Retinal pigment epithelial cell (primary cell): ENCODE measurements at places on chromosomes 4 and X.
A peak's percentile ranks its signal among the peaks of the same experiment; 100 is the strongest.

DNA sequence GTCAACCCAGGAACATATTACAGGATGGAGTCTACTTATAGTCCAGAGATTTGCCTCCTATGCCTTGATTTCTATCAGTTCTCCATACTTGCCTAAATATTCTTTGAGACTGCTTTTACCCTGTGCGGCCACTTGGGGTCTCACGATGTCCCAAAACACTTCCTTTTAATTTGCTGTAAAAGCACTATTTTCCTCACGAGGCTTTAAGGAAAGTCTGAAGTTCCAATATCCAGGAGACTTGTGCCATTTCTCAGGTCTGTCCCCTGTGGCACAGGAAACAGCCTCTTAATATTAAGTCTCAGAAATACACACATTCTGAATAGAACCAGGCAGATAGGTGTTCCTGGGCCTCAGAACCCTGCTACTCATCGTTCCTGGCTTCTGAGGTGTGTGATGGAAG, 142.9 kb downstream of the TMEM164 start:
- peak; percentile 7 for DNase-seq

DNA sequence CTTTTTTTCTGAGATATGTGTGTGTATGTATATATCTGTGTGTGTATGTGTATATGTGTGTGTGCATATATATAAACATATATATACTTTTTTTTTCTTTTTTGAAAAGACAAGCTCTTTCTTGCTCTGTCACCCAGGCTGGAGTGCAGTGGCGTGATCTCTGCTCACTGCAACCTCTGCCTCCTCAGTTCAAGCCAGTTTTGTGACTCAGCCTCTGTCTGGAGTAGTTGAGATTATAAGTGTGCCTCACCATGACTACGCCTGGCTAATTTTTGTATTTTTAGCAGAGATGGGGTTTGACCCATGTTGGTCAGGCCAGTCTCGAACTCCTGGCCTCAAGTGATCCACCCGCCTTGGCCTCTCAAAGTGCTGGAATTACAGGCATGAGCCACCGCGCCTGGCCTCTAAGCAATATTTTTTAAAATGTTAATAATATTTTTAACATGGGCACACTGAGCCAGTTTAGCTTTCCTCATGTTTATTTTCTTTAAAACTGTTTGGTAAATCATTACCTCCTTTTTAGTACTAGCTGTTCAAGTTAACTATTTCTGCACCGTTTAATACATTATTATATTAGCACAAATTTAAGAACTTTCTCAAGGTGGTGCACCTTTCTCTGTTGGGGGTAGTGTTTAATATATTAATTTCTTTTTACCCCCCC, 33.3 kb downstream of the BBS12 start:
- DNase-seq, result no peak

DNA sequence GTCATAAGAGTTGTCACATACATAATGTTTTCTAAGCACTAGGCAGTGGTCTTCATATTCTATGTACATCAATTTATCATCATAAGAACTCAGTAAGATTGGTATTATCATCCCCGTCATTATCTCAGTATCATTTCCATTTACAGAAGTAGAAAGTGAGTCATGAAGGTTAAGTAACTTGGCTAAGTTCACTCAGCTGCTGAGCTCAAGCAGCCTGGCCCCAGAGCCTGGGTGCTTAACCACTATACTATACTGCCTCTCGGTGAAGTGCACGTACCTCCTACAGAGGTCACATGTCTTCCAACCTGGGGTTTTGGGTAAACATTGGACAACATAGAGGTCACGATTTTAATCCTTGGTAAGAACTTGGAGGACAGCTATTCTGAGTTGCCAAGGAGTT, 161.5 kb upstream of the GATB start:
- no peak for DNase-seq

- DNase-seq, result no peak
These were observed 8.8 kb downstream of the MANBA start for GRCh38 chr4:102751941-102752340.

DNA sequence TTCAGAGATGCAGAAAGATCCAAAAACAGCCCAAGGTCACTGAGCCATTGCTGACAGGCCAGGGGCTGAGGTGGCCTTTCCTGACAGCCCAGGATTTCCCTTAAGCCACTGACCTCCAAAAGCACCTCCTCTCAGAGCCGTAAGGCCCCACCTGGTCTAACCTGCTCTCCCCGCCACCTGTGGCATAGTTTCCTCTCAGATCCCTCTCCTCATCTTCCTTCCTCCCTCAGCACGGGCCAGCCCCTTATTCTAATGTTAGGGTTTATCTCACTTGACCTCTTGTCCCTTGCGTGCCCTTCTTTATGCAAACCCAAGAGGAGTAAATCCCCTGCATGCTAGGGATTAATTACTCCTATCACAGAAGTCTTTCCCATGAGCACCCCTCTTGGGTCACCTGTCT, 113.0 kb downstream of the RBM47 start:
- no peak for DNase-seq

- no peak for DNase-seq
These were observed 4.0 kb downstream of the TCEAL2 start for GRCh38 chrX:102129473-102129872.

- no peak for DNase-seq
These were observed 14.9 kb upstream of the NXF3 start for GRCh38 chrX:103107836-103108235.

DNA sequence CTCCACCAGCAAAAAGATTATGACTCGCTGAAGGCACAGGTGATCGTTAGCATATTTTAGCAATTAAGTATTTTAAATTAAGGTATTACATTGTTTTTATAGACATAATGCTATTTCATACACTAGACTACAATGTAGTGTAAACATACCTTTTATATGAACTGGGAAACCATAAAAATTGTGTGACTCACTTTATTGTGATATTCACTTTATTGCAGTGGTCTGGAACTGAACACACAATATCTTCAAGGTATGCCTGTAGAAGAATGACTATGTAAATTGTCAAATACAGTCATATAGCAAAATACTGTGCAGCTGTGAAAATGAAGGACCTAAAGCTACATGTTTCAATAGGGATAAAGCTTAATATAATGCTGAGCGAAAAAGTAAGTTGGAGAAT, 26.6 kb upstream of the MAML3 start:
- DNase-seq, result no peak

DNA sequence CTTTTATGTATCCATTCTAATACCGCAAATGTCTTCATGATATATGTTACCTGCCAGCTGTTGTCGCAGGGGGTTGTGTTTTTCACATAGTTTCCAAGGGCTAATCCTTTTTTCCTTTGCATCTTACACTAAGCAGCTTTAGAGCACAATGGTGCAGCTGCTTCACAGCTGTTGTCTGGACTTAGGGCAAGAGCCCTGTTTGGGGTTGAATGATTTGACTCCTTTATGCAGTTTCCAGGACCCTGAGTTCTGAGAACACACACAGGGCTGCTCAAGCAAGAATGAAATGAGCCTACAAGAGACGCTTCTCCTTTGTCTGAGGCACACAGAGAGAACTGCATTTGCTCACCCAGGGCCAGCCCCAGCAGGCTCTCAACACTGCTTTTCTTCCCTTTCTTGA, 20.2 kb downstream of the CCNG2 start:
- DNase-seq, result no peak

- no peak for DNase-seq
These were observed 54.5 kb upstream of the SMARCA5 start for GRCh38 chr4:143458966-143459365.

DNA sequence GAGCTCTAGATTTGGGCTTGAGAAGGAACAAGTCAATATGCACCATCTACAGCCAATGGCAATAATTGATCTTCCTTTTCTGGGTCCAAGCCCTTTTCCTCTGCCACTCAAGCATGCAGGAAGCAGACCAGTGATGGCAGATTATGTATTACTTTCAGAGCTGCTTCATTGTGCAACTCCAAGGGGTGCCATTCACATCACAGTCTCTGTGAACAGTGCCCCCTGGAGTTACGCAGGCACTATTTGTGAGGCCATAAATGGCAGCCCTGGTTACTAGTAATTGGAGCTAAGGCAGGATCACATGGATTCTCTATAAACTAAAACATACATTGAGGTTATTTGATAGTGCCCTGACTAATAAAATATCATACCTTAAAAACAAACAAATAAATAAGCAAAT, 313.4 kb upstream of the SLC7A11 start:
- DNase-seq, result no peak

DNA sequence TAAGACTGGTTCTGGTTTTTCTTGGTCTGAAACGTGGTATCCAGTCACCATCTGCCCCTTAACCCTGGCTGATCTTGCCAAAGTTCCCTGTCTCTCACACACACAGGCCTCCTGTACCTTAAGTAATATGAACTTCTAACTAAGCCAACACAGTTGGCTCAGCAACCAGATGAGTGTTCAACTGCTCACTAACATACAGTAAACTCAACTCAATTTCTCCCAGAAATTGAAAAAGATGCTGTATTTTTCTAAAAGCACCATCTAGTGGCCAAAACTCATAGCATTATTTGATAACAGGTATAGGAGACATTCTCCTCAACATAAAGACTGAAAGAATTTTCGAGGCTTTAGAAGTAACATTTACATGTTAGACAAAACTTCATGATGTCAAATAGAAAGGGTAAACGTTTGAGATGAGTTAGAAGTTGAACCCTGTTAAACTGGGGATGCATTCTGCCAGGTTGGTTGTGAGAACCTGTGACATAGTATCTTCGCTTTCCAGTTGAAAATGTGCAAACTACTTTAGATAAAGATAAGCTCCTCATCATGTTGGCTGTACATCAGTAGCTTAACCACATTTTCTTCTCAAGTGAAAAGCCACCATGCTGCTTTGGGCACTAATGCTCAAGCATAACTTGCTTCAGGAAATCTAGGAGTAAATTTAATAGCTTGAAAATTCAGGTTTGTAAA, 31.2 kb downstream of the CCNI start:
- peak; percentile 26 for DNase-seq

GRCh38 chr4:7435471-7436061, 836 bp upstream of the PSAPL1 start:
- DNase-seq, result no peak

DNA sequence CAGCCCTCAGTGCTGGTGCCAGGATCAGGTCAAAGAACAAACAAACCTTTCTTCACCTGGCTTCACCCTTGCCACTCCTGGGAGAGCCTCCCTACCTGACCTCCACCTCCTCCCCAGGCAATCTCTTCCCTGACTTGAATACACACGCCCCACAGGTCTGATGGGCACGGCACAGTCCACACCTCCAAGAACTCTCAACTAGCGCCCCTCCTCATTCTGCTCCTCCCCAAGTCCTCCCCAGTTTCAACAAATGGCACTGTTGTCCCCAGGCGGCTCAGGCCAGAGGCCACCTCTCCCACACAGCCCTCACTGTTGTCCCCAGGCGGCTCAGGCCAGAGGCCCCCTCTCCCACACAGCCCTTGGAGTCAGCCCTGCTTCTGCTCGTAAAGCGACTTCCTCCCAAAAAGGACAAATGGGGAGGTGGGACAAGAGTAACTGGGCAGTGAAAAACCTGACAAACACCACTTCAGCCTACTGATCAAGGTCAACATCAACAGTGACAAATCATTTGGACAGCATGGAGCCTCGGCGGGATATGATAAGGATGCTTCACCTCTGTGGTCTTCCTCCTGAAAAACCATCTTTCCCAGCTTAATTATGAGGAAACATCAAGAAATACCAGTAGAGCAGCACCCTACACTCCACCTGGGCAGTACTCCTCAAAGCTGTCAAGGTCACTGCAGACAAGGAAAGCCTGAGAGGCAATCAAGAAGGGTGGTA, 2.9 kb downstream of the LETM1 start:
- DNase-seq, result no peak

DNA sequence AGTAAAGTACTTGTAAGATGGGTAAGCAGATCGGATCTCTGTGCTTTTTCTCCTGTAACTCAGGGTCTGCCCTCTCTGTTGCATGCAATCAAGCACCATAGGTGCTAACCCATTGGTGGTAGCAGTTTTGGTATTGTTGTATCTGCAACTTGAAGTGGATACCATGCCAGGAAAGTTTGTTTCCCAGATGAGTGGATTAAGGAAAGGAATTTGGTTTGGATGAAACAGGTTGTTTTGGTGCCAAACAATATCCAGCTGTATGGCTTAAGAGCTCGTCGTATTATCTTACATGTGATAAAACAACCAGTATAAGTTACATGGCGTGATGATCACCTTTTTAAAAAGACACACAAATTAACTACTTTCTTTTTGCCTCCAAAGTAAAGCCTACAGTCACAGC, 280.9 kb upstream of the TENM3 start:
- no peak for DNase-seq

GRCh38 chr4:127479031-127479622, 153.6 kb upstream of the INTU start:
- DNase-seq, result peak; percentile 17

DNA sequence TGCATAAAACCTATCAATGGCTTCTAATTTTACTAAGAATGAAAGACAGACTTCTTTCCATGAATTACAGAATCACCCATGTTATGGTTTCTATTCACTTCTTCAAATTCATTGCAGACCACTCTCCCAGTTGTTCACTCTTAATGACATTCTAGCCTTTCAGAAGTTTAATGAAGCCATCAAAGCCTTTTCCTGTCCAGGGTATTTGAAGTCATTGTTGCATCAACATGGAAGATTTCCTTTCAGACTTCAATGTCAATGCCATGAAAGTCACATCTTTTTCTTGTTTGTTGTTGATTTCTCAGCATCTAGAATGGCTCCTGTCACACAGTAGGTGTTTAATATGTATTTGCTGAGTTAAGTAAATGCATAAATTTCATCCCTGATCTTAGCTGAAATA, 48.1 kb upstream of the ARSJ start:
- no peak for DNase-seq

GRCh38 chr4:157231525-157231924, 11.0 kb downstream of the GRIA2 start:
- no peak for DNase-seq
